Immature natural killer cell (primary cell): ENCODE measurements at places on chromosomes 2 and 18.

DNA sequence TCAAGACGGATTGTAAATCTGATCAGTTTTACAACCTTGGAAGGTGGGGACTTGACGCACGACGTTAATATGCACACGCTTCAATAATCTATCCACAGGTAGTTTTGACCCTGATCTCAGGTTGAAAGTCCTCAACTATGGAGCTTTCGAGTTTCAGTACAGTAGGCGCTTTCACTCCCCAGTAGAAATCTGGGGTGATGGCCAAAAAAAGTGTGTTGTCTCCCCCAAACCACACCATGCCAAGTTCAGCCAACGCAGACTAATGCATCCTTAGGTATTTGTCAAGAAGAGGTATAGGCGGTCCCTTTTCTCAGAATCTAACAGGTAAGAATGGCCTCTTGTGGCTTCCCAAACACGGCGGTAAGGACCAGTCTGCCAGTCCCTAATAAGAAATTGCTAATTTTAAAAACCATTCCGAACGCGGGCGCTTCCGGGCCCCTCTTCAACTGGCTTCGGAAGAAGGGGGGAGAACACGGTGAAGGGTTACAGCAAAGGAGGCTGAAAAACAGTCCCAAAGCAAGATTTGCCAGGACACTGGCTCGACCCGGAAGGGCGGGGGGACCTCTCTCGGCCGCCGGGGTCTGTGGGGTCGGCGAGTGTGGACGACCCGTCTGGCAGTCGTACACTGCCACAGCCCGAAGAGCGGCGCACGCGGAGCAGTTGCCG lies 659 bp downstream of the FAM210A start:
- no peak for DNase-seq

DNA sequence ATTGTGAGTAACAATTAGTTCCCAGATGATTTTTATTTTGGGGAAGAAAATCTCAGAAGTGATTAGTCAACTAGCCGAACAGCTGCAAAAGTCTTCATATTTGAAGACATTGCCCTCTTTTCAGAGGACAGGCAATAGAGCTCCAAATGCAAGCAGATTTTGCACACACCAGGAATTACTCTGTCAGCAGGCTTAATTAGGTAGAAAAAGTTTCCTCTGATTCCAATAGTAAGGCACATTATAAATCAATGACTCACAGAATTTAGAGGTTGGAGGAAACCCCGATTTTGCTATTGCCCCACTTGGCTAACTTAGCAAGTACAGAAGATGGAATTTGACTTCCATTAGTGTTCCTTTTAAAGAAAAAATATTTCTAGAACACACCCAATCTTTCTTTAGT lies 30.7 kb upstream of the SCN1A start:
- DNase-seq = no peak

DNA sequence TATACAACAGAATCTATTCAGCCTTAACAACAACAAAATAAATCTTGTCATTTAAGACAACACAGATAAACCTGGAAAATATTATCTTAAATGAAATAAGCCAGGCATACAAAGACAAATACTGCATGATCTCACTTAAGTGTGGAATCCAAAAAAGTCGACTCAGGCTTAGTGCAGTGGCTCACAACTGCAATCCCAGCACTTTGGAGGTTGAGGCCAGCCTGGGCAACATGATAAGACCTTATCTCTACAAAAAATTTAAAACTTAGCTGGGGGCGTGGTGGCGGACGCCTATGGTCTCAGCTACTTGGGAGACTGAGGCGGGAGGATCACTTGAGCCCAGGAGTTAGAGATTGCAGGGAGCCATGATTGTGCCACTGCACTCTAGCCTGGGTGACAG lies 75.2 kb upstream of the RNU4ATAC start:
- DNase-seq = no peak

DNA sequence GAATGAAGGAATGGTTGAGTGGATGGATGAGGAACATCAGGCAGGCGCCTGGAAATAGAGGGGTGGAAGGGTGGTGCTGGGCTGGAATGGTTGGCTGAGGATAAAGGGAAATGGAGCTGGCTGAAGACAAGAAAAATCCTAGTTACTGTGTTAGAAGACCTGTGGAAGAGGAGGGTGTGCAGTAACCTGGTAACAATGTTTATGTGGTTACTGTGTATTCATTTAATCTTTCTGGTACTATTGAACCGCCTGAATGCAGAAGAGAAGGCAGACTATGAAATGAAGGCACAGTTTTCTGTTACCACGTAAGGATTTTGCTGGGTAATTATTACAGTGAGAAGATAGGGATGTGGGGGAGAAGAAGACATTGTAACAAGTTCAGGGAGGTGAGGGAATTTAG lies 110.3 kb upstream of the MGAT5 start:
- no peak for DNase-seq

DNA sequence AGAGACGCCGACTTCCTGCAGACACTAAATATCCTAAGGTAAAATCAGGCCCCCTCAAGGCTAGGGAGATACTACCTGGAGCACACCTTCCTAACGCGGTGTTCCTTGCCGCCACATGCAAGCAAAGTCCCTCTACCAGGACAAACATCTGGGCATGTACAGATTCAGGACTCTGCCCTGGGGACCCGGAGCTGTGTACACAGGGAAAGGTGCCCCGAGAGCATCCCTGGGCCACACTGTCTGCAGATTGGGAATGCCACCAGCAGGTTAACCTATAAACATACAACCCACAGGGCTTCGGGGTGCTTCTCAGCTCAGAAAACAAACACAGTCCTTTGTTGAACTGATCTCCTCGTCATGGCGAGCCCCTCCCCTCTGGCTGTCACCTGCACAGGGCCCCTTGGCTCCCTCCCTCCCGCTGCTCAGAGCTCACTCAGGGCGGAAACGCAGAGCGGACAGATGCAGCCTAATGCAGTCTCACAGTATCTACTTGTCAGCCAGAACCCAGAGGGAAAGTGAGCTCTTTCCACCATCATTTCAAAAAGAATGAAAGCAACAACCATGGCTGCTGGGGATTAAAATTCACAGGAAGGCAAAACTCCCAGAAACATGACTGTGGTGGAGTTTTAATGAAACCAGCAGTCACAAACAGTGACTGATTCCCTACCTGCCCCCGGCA lies 218.8 kb downstream of the HDAC4 start:
- DNase-seq = no peak

GRCh38 chr18:9683418-9684396 lies 24.4 kb upstream of the RAB31 start:
- no peak for DNase-seq

- DNase-seq = no peak
Measured at GRCh38 chr18:55247032-55247431, 287.8 kb upstream of the CCDC68 start.

DNA sequence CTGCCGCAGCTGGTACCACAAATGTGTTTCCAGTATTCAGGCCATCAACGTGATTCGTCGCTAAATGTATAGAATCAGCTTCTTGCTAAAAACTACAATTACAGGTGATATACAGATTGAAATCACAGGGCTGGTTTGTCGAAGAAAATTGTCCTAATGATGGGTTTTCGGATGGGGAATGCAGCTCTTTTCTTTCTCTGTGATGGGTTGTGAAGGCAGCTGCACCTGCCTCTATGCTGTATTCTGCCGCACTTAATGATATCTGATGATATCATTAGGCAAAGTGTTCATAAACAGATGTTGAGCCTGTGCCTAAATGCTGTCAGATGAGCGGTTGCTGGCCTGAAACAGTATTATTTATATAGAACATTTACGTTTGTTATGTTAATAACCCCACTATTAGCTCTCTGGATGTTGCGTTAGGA lies 218.1 kb downstream of the ARHGAP15 start:
- no peak for DNase-seq

- DNase-seq = peak; percentile 4
Measured at GRCh38 chr2:12412898-12413305, 303.8 kb upstream of the TRIB2 start.

DNA sequence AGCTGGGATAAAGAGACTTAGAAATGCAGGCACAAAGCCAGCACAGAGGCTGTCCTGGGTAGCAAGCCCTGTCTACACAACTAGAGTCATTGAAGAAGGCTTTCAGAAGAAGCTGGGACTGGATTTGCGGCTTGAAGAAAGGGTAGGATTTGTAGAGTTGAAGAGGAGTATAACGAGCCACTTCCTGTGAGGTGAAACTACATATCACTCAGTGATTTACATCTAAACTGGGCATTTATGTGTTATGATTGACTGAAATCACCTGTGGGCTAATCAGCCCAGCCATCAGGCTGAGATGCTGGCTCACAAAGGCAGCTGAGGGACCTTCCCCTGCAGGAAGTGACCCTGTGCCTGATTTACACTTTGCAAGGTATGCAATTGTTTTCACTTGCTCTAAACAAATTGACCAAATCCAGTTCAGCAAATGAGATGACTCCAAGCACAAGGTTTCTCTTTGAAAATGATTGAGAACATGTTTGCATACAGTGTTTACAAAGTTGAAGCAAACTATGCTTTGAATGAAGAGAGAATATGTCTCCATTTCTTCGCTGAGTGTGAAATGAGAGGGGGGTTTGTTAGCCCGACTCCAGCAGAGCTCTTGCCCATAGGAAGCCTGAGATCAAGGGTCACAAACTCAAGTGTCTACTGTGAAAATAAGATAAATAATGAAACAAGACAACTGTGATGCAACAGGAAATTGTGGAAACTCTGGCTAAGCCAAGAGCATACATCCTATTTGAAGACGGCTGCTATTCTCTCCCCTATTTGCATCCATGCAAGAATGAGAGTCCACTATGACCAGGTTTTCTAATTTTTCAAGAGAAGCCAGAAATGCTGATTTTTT lies 69.3 kb upstream of the HK2 start:
- DNase-seq = no peak

DNA sequence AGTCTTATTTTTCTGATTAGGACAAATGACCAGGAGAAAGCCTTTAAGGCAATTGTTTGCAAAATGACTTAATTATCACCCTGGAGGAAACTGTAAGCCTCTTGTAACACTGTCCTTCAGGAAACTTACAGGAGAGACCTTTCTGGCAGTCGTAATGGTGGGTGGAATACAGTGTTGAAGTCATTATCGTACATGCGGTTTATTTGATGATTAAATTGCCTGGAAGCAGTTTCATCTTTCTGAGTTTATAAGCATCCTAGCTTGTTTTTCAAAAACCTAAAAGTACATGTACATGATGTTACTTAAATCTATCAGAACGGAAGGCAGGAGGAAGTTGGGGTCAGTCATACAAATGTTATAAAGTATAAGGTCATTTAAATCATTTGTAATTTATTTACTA lies 86.2 kb upstream of the RAB27B start:
- no peak for DNase-seq

DNA sequence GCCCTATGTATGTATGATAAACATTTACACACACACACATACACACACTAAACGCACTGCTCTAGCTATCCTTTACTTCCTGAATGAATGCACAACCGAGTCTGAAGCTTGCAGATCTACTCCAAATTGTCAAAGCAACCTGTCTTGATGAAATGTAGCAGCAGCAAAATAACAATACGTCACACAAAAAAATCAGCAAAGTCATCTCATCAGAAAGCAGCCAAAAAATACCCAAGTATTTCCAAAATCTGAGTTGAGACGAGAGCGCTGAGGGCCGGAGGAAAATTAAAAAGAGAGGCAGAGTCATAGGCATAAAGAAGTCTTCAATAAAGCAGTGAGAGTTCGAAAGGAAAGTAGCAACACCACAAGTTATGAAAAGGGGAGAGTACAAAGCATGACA lies 67.7 kb downstream of the ZNF521 start:
- no peak for DNase-seq

DNA sequence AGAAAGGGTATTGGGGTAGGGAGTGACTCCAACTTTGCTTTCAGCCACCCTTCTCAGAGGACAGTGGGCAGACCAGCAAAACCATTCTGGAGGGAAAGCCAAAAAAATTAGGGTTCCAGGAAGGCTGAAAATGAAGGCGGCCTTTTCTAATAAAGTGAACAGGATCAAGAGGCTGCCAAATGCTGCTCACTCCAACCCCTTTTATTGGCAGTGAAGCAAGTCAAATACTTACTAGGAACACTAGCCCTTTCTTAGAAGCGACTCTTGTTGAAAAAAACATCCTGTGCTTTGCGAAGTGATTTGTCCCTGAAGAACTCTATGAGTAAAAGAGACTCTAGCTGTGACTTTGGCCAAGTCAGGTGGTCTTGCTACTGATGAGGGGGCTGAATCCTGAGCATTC lies 83.6 kb upstream of the CYP1B1 start:
- no peak for DNase-seq

GRCh38 chr2:108630567-108631405 lies 88.5 kb upstream of the RANBP2 start:
- DNase-seq = no peak

DNA sequence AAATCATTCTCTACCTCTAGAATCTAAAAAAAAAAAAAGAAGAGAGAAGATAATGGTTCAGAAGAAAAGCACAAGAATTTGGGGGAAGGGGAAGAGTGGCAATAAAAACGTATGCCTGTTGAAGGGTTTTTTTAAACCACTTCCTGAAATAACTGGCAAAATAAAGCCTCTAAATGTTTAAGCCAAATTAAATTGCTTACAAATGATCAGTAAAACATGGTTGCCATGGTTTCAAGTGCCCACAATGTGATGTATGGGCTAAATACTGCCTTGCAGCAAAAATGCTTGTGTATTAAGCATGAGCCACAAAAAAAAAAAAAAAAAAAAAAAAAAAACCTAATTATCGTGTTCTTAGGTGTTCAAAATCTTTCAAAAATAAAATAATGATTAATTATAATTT lies 60.8 kb downstream of the RBM43 start:
- no peak for DNase-seq

DNA sequence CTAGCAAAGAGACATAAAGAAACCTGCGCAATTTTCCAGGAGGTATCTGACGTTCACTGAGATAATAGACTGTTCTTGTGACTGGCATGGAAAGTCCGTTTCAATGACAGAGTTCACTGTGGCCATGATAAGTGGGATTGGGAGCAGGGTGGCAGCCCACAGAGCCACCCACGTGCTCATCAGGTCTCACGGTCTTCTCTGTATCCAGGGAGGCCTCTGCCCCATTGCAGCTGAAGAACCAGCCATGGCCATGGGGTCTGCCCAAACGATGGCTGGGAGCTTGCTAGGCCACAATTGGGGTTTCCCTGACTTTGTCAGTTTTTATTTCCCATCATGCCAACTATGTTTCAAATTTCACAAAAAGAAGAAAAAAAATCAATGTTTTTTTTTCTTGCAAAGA lies 57.2 kb downstream of the PDCL3 start:
- no peak for DNase-seq

- DNase-seq = no peak
Measured at GRCh38 chr2:2568411-2568810, 237.3 kb upstream of the MYT1L start.

- DNase-seq = no peak
Measured at GRCh38 chr18:50451100-50451842, 76.4 kb downstream of the SKA1 start.

- DNase-seq = no peak
Measured at GRCh38 chr2:122183890-122184289, 428.4 kb downstream of the TSN start.

DNA sequence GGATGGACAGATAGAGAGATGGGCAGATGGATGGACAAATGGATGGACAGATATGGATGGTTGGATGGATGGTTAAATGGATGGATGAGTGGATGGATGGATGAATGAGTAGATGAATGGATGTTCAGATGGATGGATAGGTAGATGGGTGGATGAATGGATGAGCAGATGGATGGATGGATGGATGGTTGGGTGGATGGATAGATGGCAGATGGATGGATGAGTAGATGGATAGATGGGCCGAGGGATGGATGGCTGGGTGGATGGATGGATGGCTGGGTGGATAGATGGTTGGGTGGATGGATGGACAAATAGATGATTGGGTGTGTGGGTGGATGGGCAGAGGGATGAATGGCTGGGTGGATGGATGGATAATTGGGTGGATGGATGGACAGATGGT lies 98.9 kb upstream of the OTOS start:
- DNase-seq = no peak
